Anterior cingulate cortex (tissue), 58 donors: ENCODE measurements at places on chromosomes 6 and 20.
A peak's percentile ranks its signal among the peaks of the same experiment; 100 is the strongest.

DNA sequence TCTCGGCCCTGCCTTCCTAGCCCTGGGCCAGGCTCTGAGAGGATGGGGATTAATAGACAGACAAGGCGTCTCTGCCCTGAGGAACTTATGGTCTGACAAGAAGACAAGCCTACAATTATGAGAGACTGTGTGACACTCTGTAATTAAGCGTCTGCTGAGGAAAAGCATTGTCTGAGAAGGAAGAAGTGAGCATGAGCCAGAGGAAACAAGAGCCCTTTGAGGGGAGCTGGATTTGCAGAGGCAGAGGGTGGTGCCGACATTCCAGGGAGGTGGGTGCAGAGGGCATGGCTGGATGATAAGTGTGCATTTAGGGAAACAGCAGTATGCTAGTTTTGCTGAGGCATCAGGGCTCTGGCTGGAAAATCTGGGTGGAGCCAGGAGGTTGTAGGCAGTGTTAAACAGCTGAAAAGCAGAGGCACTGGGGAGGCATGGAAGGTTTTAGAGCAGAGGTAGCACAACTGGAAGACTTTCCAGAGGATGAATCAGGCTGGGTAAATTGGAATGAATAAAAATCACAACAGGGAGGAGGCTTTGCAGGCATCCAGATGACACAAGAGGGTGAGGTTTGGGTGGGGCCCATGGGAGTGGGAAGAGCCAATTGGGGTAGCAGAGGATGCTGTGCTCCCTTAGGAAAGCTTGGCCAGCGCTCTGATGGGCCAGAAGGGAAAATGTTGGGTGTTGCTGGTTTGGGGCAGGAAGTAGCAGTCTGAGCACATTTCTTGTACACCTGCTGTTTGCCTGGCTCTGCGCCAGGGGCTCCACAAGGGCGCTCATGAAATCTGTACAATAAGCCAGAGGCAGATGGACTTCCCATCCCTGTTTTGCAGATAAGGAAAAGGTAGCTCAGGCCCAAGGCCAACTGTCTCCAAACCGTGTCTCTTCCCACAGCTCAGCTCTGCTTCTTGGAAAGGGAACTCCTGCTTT lies 74.0 kb upstream of the MYL9 start:
- peak; percentile 26 for DNase-seq

- DNase-seq: no peak
Measured at GRCh38 chr6:111838749-111839484, 34.3 kb downstream of the FYN start.

DNA sequence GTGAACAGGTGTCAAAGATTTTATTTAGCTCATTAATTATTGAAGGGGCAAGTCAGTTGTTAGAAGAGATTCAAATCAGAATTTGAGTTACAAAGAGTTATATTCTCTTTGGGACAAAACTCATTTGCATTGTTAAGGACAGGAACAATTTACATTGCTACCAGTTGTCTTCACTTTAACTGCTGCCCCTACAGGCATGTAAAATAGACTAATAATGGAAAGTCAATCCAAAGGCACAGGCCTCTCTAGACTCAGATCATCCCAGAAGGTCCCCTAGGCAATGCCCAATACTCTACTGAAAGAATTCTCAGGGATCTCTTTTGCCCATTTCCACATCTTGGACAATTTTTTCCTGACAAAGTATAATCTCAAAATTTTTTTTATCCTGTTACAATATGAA lies 95.7 kb downstream of the SCP2D1 start:
- no peak for DNase-seq

DNA sequence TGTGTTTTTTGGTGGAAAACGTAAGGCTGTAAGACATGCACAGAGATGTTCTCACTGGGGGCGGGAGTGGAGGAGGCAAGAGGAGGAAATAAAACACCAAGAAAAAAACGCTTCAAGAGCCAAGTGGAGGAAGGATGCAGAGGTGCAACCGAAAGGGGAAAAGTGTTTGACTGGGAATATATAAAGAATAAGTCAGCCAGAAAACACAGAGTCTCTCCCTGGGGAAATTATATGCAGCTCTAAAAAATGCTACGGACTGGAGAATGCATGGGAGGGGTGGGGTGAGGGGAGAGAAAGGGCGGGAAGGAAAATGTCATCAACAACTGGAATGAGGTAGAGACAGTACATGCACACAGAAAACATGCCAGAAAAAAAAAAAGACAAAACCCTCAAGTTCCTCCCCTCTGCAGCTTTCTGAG lies 133.5 kb downstream of the SCML4 start:
- peak; percentile 30 for DNase-seq

DNA sequence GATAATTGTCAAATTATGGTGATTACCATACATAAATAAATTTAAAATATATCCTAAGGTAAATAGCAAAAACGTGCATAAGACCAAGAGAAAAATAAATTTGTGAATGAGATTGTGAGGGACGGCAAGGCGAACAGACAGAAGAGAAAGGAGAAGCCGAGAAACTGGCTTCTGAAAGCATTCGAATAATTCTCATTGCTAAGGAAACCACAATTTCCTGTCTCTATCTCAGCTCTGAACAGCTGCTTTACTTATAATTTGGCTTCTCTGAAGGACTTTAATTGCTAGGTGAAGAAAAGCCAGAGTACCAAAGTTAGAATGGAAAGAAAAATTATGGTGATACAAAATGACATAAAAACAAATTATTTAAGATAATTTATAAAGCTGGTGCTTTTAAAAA lies 79.0 kb upstream of the RGS17 start:
- DNase-seq: no peak

DNA sequence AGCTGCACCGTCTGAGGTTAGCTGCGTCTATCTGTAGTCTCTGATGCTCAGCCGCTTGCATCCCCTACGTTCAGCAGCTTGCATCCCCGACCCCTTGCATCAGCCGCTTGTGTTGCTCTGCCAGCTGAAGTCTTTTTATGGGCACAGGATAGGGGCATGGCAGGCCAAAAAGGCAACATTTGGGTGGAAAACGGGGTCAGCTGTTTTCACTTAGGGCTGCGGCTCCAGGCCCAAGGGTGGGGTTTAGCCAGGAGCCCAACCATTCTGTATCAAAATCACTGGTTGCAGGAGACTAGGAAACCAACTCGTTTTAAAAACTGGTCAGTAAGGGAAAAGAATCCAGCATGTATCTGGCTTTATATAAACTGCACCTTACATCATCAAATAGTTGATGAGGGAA lies 49.9 kb downstream of the FAM50B start:
- DNase-seq: no peak

- DNase-seq: no peak
Measured at GRCh38 chr6:16243055-16243454, 4.7 kb downstream of the GMPR start.

GRCh38 chr20:61723529-61724257 lies 342.0 kb downstream of the TAF4 start:
- DNase-seq: no peak

GRCh38 chr6:42774201-42774600 lies 7.7 kb upstream of the BICRAL start:
- DNase-seq: no peak

- no peak for DNase-seq
Measured at GRCh38 chr20:4876301-4876700, 125.0 kb downstream of the SLC23A2 start.

GRCh38 chr6:33960345-33961313 lies 156.8 kb upstream of the MLN start:
- DNase-seq: no peak
